Thoracic aorta (tissue), 2 donors: ENCODE measurements at places on chromosomes 5 and 9. TPM values are rescaled to one million over a fixed set of nuclear protein-coding genes. Genes with fewer than 3 reads are reported as not detected.

DNA sequence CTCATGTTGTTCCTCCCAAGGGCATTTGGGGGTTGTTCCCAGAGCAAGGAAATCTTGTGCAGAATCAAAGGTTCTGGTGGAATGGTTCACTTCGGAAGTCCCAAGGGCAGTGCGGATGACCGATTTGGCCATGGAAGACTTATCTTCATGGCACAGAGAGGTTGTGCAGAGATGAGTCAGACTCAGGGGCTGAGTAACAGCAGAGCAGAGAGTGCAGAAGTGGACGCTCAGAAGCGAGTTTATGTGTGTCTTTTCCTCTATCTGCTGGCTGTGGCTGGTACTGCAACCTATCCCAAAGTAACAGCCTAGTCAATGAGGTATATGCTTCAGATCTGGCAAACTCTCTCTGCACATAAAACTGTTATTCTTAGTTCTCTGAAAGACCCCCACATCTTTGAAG, 118.1 kb downstream of the DPYSL3 start:
- peak overlapping the region; percentile 17 for H3K27ac ChIP-seq
- peaks cover 39% of the 10 kb centered on the region for H3K36me3 ChIP-seq
- no peak overlapping the region for H3K4me3 ChIP-seq
- DNase-seq: peak; percentile 64
- H3K4me1 ChIP-seq: no peaks in the 10 kb centered on the region

- no peaks in the 10 kb centered on the region for H3K36me3 ChIP-seq
- peaks cover 64% of the 10 kb centered on the region for H3K4me1 ChIP-seq
- no peak for DNase-seq
- peak overlapping the region; percentile 95 for H3K27ac ChIP-seq
- H3K4me3 ChIP-seq: peak overlapping the region; percentile 68
These were observed 1.2 kb downstream of the CKMT2 start for GRCh38 chr5:81234299-81234698.

- DNase-seq: no peak
- H3K27ac ChIP-seq: peak overlapping the region; percentile 75
- no peaks in the 10 kb centered on the region for H3K36me3 ChIP-seq
These were observed 4.8 kb downstream of the ADAMTSL1 start for GRCh38 chr9:18478501-18479361.

GRCh38 chr5:81398741-81399140, 4.8 kb upstream of the ACOT12 start:
- H3K4me3 ChIP-seq: no peak overlapping the region
- H3K27ac ChIP-seq: no peak overlapping the region
- peaks cover under 1% of the 10 kb centered on the region for H3K4me1 ChIP-seq
- no peaks in the 10 kb centered on the region for H3K36me3 ChIP-seq
- H3K27me3 ChIP-seq: no peaks in the 10 kb centered on the region
- DNase-seq: no peak

GRCh38 chr9:77156646-77157371, 20.5 kb upstream of the VPS13A start:
- DNase-seq: no peak
- H3K36me3 ChIP-seq: no peaks in the 10 kb centered on the region
- no peaks in the 10 kb centered on the region for H3K27me3 ChIP-seq
- no peak overlapping the region for H3K27ac ChIP-seq

DNA sequence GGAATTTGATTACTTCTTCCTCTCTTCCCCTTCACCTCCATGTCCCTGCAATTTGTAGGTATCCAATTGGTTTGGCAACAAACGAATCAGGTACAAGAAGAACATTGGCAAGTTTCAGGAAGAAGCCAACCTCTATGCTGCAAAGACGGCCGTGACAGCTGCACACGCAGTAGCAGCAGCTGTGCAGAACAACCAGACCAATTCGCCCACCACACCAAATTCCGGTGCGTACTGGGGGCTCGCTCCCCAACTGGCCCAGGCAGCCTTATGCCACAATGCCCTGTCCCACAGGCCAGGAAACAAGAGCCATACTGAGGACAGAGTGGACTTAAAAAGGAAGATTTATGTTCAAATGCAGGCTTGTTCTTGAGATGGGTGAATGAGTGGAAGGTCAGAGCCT, 213.5 kb downstream of the PBX3 start:
- DNase-seq: no peak
- no peak overlapping the region for H3K4me3 ChIP-seq
- no peaks in the 10 kb centered on the region for H3K27me3 ChIP-seq
- H3K36me3 ChIP-seq: no peaks in the 10 kb centered on the region

- peaks cover 12% of the 10 kb centered on the region for H3K36me3 ChIP-seq
- no peak overlapping the region for H3K27ac ChIP-seq
- peaks cover 34% of the 10 kb centered on the region for H3K4me1 ChIP-seq
These were observed 4.0 kb downstream of the MAT2B start for GRCh38 chr5:163509291-163509951.

- no peaks in the 10 kb centered on the region for H3K27me3 ChIP-seq
- DNase-seq: no peak
- H3K27ac ChIP-seq: no peak overlapping the region
- no peaks in the 10 kb centered on the region for H3K36me3 ChIP-seq
- H3K4me1 ChIP-seq: no peaks in the 10 kb centered on the region
- H3K4me3 ChIP-seq: no peak overlapping the region
These were observed 218.3 kb upstream of the GLRA1 start for GRCh38 chr5:152142840-152143469.

GRCh38 chr5:136039202-136039601, 10.4 kb downstream of the TGFBI start:
- DNase-seq: no peak
- no peak overlapping the region for H3K27ac ChIP-seq
- H3K36me3 ChIP-seq: no peaks in the 10 kb centered on the region
- H3K27me3 ChIP-seq: no peaks in the 10 kb centered on the region
- no peak overlapping the region for H3K4me3 ChIP-seq

DNA sequence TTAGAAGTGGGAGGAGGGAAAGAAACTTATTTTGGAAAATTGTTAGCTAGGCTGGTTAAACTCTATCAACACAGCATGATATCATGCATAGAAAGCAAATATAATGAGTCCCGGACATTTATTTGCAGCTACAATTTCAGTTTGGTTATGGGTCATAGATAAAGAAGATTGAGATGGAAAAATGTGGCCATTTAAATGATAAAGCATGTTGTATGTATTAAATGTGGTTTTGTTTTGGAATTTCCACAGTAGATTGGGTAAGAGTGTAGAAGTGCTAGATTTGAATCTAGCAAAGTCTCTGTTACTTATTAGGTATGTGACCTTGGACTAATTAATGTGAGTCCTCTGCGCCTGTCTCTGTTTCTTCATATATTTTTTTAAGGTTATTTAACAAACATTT, 217.4 kb downstream of the KDM4C start:
- H3K27me3 ChIP-seq: no peaks in the 10 kb centered on the region
- no peaks in the 10 kb centered on the region for H3K36me3 ChIP-seq
- no peak overlapping the region for H3K27ac ChIP-seq
- H3K4me1 ChIP-seq: no peaks in the 10 kb centered on the region
- DNase-seq: no peak

GRCh38 chr9:80873861-80874260, 815.5 kb downstream of the TLE1 start:
- no peaks in the 10 kb centered on the region for H3K36me3 ChIP-seq
- DNase-seq: no peak
- H3K4me3 ChIP-seq: no peak overlapping the region
- no peaks in the 10 kb centered on the region for H3K4me1 ChIP-seq

GRCh38 chr5:169791251-169791650, 154.2 kb downstream of the DOCK2 start:
- no peak for DNase-seq
- no peak overlapping the region for H3K4me3 ChIP-seq
- H3K27me3 ChIP-seq: no peaks in the 10 kb centered on the region
- no peaks in the 10 kb centered on the region for H3K4me1 ChIP-seq

DNA sequence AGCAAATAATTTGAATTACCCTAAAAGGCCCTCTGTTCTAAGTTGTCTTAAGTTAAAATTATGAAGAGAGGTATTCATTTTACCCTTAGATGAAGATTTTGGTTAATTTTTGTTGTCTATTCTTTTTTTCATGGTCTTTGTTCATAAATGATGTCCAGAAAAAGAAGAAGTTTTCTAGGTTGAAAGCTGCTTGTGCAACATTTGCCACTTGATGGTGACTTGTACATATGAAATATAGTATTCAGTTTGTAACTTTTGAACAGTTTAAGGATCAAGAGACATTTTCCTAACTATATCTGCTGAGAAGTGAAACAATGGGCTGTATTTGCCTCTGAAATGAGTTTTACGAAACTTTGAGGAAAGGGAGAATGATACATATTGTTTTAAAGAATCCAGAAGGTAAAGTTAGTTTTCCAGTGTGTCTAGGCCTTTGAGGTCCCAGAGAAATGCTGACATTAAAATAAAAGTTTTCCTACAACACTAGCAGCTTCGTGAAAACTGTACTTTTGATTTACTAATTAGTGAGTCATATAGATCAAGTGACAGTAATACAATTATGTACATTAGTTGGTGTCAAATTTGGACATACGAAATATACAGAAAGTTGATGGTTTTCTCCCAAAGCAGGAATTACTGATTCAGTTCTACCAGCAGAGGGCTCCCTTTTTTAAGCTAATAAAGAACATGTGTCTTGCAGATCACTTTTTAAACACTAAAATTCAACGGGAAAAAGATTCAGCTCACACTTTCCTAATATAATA, 70.5 kb downstream of the PIK3R1 start:
- H3K4me3 ChIP-seq: no peak overlapping the region
- no peaks in the 10 kb centered on the region for H3K27me3 ChIP-seq
- no peak overlapping the region for H3K27ac ChIP-seq
- H3K4me1 ChIP-seq: peaks cover 37% of the 10 kb centered on the region
- H3K36me3 ChIP-seq: peaks cover 24% of the 10 kb centered on the region

DNA sequence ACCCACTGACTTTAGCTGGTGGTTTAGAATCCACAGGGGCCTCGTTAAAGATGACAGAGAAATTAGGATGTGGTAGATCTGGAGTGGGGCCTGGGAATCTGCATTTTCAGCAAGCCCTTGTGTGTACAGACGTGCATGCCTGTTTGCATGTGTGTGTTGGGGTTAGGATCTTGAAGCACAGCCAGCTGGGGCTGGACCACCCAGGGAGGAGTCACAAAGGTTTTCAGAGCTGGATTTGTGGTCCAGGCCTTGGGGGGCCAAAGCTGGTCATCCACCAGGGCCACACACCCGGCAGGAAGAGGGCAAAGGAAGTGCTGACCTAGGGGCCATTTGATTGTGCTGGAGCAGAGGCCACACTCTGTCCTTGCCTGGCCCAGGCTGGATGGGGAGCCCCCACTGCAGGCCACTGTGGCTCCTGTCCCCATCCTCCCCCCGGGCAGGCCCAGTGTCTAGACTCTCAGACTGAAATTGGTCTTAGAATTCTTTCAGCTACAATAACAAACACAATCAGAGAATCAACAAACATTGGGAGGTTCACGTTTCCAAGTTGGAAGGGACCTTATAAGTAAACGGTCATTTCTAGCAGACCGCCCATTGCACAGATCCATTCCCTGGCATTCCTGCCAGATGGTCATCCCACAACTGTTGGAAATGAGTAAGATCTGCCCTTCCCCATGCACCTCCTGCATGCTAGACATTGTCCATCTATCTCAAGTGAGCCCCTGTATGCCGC, 10.3 kb downstream of the CDX1 start:
- H3K4me3 ChIP-seq: no peak overlapping the region
- peaks cover 66% of the 10 kb centered on the region for H3K4me1 ChIP-seq
- H3K27me3 ChIP-seq: no peaks in the 10 kb centered on the region
- no peak for DNase-seq
- H3K27ac ChIP-seq: peak overlapping the region; percentile 91
- no peaks in the 10 kb centered on the region for H3K36me3 ChIP-seq

DNA sequence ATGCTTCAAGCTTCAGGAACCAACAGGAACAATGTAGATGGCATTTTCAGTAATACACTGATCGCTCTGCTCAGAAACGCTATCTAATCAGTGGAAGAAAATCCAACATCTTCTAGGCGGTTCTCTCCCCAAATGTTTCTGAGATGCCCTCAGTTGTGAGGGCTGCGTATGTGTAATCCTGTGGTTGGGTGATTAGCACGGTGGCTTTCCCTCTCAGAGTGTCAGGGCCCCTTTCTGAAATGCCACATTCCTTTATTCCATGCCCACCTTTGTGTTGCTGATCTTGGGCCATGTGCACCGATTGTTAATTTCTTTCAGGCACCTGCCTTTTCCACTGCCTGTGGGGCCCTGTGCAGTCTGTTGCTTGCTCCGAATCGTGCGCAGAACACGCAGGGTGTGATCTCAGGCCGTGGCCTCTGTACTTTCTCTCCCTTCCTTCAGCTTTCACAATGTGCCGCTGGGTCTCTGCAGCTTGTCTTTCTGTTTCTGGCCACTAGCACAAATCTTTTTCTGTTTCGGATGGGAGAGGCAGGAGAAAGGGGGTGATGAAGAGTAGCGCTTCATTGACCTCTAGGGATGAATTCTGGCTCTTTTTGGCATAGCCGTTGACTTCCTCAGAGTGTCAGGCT, 324.0 kb downstream of the PARP8 start:
- no peaks in the 10 kb centered on the region for H3K27me3 ChIP-seq
- no peaks in the 10 kb centered on the region for H3K36me3 ChIP-seq
- H3K27ac ChIP-seq: no peak overlapping the region
- H3K4me3 ChIP-seq: no peak overlapping the region
- no peak for DNase-seq

DNA sequence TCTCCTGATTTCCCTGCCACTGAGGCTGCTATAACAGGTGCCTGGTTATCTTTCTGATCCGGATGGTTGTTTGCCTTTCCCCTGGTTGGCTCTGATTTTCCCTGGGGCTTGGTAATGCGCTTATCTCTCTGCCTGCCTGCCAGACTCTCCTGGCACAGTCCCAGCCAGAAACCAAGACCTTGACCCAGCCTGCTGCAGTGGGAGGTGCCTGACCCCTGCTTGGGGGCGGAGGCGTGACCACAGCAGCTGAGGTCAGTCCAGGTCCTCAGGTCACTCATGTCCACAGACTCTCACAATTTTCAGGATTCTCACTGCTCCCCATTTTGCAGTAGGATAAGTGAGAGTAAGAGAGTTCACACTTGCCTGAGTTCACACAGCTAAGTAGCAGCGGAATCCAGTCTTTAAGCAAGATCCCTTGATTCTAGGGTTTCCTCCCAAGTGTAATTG, 24.4 kb upstream of the SYNPO start:
- peaks cover 93% of the 10 kb centered on the region for H3K4me1 ChIP-seq
- no peaks in the 10 kb centered on the region for H3K36me3 ChIP-seq
- no peak for DNase-seq
- H3K27ac ChIP-seq: peak overlapping the region; percentile 96

The HACD4 gene
- total RNA-seq: 2.0 TPM

The SLC22A4 gene
- 0.14 TPM for total RNA-seq

The ELAVL2 gene
- total RNA-seq: not detected

The TESK1 gene
- total RNA-seq: 69.9 TPM

The CYSRT1 gene
- total RNA-seq: not detected

The KIAA0825 gene
- 4.3 TPM for total RNA-seq

The C1QTNF3 gene
- total RNA-seq: 4.3 TPM

The PHF24 gene
- total RNA-seq: 0.27 TPM

The HTR4 gene
- total RNA-seq: 7.8 TPM

The C5orf58 gene
- not detected for total RNA-seq

The GNA14 gene
- 8.4 TPM for total RNA-seq

The ASPN gene
- 110 TPM for total RNA-seq

The MYOZ3 gene
- total RNA-seq: 2.8 TPM

The RGP1 gene
- 23.0 TPM for total RNA-seq

The SPATA31A6 gene
- not detected for total RNA-seq

The HDHD3 gene
- total RNA-seq: 30.1 TPM

The TBC1D9B gene
- total RNA-seq: 104 TPM

The PCDH1 gene
- 43.4 TPM for total RNA-seq
